ENCODE measurements at places on chromosomes 6 and 20.

- no peak for DNase-seq
These were observed 64.5 kb downstream of the EYA2 start for GRCh38 chr20:46959081-46959692.

GRCh38 chr6:144087789-144088426 lies 7.5 kb downstream of the SF3B5 start:
- DNase-seq, result no peak

GRCh38 chr6:18289283-18289682 lies 25.0 kb upstream of the DEK start:
- no peak for DNase-seq

GRCh38 chr20:57791966-57792365 lies 82.2 kb upstream of the PMEPA1 start:
- DNase-seq, result no peak

DNA sequence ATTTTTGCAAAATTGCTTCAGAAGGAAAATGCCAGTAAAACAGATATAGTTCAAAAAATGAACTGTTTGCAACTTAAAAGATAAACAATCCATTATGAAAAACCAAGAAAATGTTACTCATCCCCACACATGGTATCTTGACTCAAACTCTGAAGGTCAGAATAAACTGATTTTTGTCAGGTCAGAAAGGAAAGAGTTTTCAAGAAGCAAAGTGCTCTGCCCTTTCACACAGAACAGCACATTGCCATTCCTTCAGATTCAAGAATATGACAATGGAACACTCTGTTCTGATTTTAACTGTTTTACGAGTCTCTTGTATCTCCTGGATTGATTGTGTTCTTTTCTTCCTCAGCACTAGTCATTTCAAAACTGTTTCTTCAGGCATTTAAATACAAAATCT lies 33.8 kb upstream of the NT5E start:
- no peak for DNase-seq

DNA sequence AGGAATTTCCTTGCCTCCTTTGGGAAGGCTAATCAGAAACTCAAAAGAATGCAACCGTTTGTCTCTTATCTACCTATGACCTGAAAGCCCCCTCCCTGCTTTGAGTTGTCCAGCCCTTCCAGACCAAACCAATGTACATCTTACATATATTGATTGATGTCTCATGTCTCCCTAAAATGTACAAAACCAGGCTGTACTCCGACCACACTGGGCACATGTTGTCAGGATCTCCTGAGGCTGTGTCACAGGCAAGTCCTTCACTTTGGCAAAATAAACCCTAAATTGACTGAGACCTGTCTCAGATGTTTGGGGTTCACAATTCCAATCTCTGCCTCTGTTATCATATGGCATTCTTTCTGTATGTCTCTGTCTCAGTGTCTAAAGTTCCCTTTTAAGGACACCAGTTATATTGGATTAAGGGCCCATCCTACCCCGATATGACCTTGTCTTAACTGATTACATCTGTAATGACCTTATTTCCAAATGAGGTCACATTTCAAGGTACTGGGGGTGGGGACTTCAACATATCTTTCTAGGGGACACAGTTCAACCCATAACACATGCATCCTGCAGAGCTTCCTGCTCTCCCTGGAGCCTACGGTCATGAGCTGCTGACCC lies 513.5 kb upstream of the JARID2 start:
- peak; percentile 50 for DNase-seq

DNA sequence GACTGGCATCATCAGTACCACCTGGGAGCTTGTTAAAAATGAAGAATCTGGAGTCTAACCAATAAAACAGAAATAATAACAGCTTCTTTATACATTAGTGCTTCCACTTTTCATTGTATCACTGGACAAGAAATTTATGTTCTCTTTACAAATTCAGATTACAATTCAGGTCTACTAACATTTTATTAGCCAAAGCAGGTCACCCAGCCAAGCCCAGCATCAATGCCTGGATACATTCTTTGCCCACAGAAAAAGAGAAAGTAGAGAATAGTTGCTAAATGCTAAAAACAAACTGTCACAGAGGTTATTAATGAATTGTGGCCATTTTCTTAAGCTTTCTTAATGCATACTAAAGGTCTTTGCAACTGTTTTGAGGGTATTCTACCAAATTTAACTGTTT lies 458.3 kb downstream of the BTBD3 start:
- no peak for DNase-seq

- DNase-seq, result no peak
These were observed 36.2 kb upstream of the CD93 start for GRCh38 chr20:23122321-23122720.

DNA sequence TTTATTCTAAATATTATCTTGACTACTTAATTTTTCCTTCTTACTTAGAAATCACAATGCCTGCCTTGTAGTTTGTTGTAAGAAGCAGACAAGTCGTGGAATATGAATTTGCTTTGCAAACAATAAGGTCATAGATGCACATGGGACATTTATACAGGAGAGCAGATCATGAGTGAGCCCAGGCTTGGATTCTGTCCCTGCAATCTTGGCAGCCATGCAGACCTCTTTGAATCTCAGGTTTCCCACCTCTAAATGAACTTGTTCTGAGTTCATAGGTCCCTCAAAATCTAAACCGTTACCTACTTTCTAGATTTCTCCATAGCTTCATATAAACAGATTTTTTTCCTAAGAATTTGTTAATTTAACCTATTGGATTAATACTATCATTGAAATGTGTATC lies 19.5 kb downstream of the KIAA0408 start:
- DNase-seq, result no peak

GRCh38 chr6:35352735-35353134 lies 10.4 kb downstream of the PPARD start:
- no peak for DNase-seq

- DNase-seq, result no peak
These were observed 1622.8 kb downstream of the HACE1 start for GRCh38 chr6:103236923-103237322.

GRCh38 chr6:35063701-35064280 lies 77.3 kb downstream of the TCP11 start:
- DNase-seq, result no peak

DNA sequence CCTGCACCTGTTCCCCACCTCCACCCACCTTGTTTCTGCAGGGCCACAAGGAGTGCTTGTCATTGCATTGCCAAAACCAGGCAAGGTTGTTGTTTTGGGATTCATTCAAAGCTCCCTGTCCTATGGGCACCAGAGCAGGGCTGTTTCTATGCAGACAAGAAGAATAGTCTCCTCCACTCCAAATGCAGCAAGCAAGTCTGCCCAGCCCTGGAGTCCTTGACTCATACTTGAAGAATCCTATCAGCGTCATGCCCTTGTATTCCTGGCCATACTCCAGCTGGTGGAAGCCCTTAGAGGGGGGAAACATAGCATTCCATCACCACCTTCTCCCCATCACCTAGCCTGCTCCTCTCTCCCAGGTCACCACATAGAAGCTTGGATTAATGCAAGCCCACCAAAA lies 145.3 kb upstream of the ECI2 start:
- no peak for DNase-seq

DNA sequence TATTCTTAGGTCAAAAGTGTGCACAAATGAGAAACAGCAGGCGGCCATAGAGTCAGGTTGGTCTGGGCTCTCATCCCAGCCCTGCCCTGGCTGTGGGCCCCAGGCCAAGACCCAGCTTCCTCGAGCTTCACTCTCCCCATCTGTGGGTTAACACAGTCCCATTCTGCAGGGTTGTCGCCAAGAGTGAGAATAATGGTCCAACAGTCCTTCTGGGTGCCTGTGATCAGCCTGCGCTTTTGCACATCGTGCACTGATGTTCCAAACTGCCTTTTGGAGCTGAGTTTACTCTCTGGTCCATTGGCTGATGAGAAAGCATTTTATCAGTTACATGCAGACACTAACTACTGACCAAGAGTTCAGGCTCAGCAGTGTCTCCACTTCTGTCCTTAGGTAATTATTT lies 82.6 kb downstream of the INSM1 start:
- DNase-seq, result no peak

DNA sequence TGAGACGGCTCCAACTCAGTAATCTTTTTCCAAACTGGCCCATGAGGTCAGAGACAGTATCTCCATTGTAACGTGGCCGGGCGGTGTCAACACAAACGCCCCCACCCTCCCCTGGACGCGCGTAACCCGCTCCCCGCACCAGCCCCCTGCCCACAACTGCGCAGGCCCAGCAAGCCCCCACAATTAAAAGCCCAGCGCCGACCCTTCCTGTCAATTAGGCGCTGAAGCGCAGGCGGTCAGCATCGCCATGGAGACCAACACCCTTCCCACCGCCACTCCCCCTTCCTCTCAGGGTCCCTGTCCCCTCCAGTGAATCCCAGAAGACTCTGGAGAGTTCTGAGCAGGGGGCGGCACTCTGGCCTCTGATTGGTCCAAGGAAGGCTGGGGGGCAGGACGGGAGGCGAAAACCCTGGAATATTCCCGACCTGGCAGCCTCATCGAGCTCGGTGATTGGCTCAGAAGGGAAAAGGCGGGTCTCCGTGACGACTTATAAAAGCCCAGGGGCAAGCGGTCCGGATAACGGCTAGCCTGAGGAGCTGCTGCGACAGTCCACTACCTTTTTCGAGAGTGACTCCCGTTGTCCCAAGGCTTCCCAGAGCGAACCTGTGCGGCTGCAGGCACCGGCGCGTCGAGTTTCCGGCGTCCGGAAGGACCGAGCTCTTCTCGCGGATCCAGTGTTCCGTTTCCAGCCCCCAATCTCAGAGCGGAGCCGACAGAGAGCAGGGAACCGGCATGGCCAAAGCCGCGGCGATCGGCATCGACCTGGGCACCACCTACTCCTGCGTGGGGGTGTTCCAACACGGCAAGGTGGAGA lies at the start of the genes HSPA1A and HSPA1L:
TSS of gene HSPA1A (plus strand) at position 519 of the 814 bp plus-strand sequence. CDS start at position 733, 214 bp downstream.
TSS of gene HSPA1L (minus strand) at position 259 of the 814 bp plus-strand sequence. CDS start 3,311 bp downstream, outside the sequence.
- peak; percentile 81 for DNase-seq

GRCh38 chr20:23161968-23162696 lies 76.0 kb upstream of the CD93 start:
- peak; percentile 17 for DNase-seq

- DNase-seq, result no peak
These were observed 7.9 kb downstream of the SOX4 start for GRCh38 chr6:21601339-21601923.

GRCh38 chr20:6824401-6824800 lies 56.9 kb downstream of the BMP2 start:
- DNase-seq, result no peak
